ENCODE measurements at places on chromosomes 5 and 9. TPM values are rescaled to one million over a fixed set of nuclear protein-coding genes. Genes with fewer than 3 reads are reported as not detected.

Gene ZNF608
- 15.7 TPM for total RNA-seq

Gene ATP6V1G1
- 240 TPM for total RNA-seq

Gene ST8SIA4
- total RNA-seq = 4.5 TPM

Gene TERT
- not detected for total RNA-seq

Gene PLPPR1
- 2.2 TPM for total RNA-seq

Gene PCDHGC3
- 41.6 TPM for total RNA-seq

Gene RNF183
- total RNA-seq = 0.98 TPM

Gene FREM1
- 4.3 TPM for total RNA-seq

Gene DRD1
- not detected for total RNA-seq

Gene LCP2
- total RNA-seq = 15.4 TPM

Gene TMEM203
- 36.6 TPM for total RNA-seq

Gene INSL4
- total RNA-seq = not detected

Gene SPATA31D4
- not detected for total RNA-seq

Gene GABRB2
- 0.33 TPM for total RNA-seq

Gene STKLD1
- total RNA-seq = 0.59 TPM

Gene KCNV2
- not detected for total RNA-seq

Gene SMIM33
- not detected for total RNA-seq

Gene MCTP1
- total RNA-seq = 22.8 TPM

Gene BTNL8
- not detected for total RNA-seq

Gene ACO1
- total RNA-seq = 44.2 TPM

Gene ACSL6
- 0.33 TPM for total RNA-seq

Gene EDIL3
- total RNA-seq = 4.6 TPM

Gene RASA1
- 41.1 TPM for total RNA-seq

Gene TMEM252
- total RNA-seq = not detected

Gene NOL6
- total RNA-seq = 22.3 TPM

Gene PCDHGA3
- 4.3 TPM for total RNA-seq

Gene CYLC2
- total RNA-seq = not detected

Gene CDC20B
- total RNA-seq = not detected

Gene GAS1
- total RNA-seq = 48.2 TPM

Gene SLCO4C1
- total RNA-seq = 0.73 TPM

Gene PCDHB15
- 1.6 TPM for total RNA-seq

Gene CKMT2
- 5.3 TPM for total RNA-seq

Gene CCDC192
- not detected for total RNA-seq

Gene TAF11L10
- total RNA-seq = not detected

Gene RABL6
- total RNA-seq = 41.3 TPM

Gene ICE1
- total RNA-seq = 34.1 TPM

Gene ZNF346
- total RNA-seq = 28.2 TPM

Gene SNCAIP
- 9.8 TPM for total RNA-seq

Gene TOR1A
- 54.4 TPM for total RNA-seq

Gene PROB1
- total RNA-seq = 1.3 TPM

Gene NR6A1
- total RNA-seq = 5.3 TPM

Gene PRDM9
- not detected for total RNA-seq

Gene CDO1
- total RNA-seq = 342 TPM

Gene CSNK1G3
- 77.3 TPM for total RNA-seq

Gene PTPRD
- 3.6 TPM for total RNA-seq

Gene TAF1L
- total RNA-seq = not detected

Gene TAF11L8
- not detected for total RNA-seq

Gene PCDHGA11
- total RNA-seq = 9.7 TPM

Gene CDC25C
- total RNA-seq = 0.64 TPM

Gene PKD2L2
- total RNA-seq = not detected

Gene CCDC187
- not detected for total RNA-seq

Gene GMCL2
- not detected for total RNA-seq

Gene RETREG1
- 37.7 TPM for total RNA-seq

Gene ZBED3
- total RNA-seq = 4.8 TPM

Gene ADAMTS6
- total RNA-seq = 1.4 TPM

Data from breast epithelium (tissue), 4 donors.